T-helper 17 cell (primary cell): ENCODE measurements at places on chromosomes 4 and X.

DNA sequence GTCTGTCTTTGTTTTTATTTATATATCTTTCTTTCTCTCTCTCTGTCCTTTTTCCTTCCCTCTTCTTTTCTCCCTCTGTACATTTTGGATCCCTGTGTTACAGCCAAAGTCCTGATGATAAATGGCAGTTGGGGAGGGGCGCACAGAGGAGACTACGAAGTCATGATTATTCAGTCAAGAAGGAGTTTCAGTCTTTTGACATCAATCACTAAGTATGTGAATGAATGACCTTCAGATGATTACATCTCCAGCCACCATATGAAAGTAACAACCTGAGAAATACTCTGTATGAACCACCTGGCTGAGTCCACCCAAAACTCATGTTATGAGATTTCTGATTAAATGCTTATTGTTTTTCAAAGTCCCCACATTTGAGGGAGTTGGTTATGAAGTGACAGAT, 45.0 kb downstream of the UGT2B7 start:
- no peak for DNase-seq
- H3K27me3 ChIP-seq: peaks cover 8% of the 10 kb centered on the region
- H3K36me3 ChIP-seq: no peaks in the 10 kb centered on the region
- no peak overlapping the region for H3K4me3 ChIP-seq
- no peak overlapping the region for H3K27ac ChIP-seq

GRCh38 chr4:139735381-139736273, 70.0 kb downstream of the MGST2 start:
- peaks cover 62% of the 10 kb centered on the region for H3K27me3 ChIP-seq
- peak overlapping the region; percentile 47 for H3K4me3 ChIP-seq
- no peak overlapping the region for H3K27ac ChIP-seq
- no peak for DNase-seq
- peaks cover 5% of the 10 kb centered on the region for H3K4me1 ChIP-seq

DNA sequence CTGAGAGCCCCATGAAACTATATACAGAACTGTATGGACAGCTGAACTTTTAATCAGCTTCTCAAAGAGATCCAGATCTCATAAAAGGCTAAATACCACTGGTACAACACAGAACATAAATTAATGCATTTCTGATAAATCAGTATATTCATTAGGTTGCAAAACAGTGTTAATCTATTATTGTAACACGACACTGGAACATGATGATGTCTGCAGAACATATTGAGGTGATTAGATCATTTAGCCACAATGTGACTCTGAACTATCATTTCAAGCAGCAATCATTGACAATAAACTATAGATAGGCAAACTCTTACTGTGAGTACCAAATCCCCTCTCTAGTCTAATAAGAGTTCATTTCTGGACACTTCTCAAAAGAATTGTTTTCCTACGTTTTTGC, 50.3 kb downstream of the GASK1B start:
- no peak overlapping the region for H3K4me3 ChIP-seq
- H3K27me3 ChIP-seq: no peaks in the 10 kb centered on the region
- H3K27ac ChIP-seq: no peak overlapping the region
- no peaks in the 10 kb centered on the region for H3K36me3 ChIP-seq
- H3K4me1 ChIP-seq: no peaks in the 10 kb centered on the region
- no peak for DNase-seq

DNA sequence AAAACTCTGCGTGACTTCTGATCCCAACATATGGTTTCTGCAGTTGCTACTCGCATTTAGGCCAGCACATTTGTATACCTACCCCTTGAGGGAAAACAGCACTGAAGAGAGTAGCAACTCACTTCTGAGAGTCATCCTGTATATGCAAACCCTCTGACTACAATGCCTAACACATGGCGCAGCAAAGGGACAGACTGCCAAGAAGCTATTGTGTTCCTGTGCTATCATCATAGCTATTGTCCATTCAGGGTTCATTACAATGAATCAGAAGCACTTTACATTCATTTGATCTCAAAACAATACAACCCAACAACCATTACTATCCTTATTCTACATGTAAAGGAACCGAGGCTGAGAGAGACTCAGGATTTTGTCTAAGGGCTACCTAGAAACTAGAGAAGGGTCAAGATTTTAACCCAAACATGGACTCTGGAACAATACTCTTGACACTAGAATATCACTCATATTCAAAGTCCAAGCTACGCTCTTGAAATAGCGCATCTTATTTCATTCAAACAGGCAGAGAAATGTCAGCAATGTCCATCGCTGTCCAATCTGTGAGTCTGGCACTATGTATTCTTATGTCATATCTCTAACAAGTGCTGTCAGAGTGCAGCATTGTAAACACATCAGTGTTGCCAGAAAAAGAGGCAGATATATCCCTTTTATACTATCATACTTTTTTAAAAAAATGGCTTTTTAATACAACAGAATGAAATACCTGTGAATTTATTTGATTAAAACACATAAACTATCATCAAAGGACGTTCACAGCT, 173.6 kb downstream of the CORIN start:
- peaks cover 3% of the 10 kb centered on the region for H3K36me3 ChIP-seq
- H3K4me1 ChIP-seq: no peaks in the 10 kb centered on the region
- no peak overlapping the region for H3K27ac ChIP-seq
- no peak overlapping the region for H3K4me3 ChIP-seq
- peaks cover 36% of the 10 kb centered on the region for H3K27me3 ChIP-seq

DNA sequence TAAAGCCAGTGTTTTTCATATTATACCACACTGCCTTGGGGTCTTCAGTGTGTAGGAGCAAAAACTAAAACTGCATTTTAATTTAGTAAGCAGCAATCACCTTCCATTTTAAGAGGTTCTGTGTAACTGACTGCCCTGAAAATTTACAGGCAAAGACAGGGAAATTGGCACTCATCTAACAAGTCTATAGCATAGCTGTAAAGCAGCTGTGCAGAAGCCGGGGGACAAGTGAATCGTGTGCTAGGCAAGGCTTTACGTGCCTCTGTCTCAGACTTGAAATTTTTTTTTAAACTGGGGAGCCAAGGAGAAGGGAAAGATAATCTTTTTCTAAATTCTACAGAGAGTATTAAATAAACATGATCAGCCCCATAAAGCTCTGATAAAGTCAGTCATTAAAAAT, 39.7 kb downstream of the TSPAN5 start:
- H3K4me3 ChIP-seq: no peak overlapping the region
- H3K4me1 ChIP-seq: peaks cover 29% of the 10 kb centered on the region
- DNase-seq: no peak
- H3K27ac ChIP-seq: no peak overlapping the region
- peaks cover 2% of the 10 kb centered on the region for H3K36me3 ChIP-seq

DNA sequence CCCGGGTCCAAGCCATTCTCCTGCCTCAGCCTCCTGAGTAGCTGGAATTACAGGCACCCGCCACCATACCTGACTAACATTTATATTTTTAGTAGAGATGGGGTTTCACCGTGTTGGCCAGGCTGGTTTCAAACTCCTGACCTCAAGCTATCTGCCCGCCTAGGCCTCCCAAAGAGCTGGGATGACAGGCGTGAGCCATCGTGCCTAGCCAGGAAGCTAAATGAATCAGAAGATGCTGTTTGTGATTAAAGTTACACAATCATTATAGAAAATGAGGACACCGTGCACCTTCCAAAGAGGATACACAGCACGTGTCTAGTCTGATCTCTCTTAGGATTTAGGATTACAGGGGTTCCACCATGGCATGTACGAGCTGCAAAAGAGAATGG, 99.6 kb downstream of the DHRSX start:
- no peak overlapping the region for H3K4me3 ChIP-seq
- no peaks in the 10 kb centered on the region for H3K27me3 ChIP-seq

DNA sequence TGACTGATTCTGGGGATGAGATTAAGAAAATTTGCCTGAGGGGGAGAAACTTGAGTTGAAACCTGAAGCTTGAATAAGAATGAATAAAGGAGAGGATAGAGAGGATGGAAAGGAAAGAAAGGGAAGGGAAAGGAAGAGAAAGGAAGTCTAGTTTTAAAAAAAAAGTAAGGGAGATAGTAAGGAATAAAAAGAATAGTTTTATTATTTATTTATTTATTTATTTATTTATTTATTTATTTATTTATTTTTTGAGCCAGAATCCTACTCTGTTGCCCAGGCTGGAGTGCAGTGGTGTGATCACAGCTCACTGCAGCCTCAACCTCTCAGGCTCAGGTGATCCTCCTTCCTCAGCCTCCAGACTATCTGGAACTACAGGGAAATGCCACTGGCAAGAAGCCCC, 62.0 kb upstream of the NAF1 start:
- no peaks in the 10 kb centered on the region for H3K27me3 ChIP-seq
- H3K4me3 ChIP-seq: no peak overlapping the region
- no peaks in the 10 kb centered on the region for H3K36me3 ChIP-seq
- no peak overlapping the region for H3K27ac ChIP-seq
